ENCODE measurements at places on chromosomes 11 and 22.

DNA sequence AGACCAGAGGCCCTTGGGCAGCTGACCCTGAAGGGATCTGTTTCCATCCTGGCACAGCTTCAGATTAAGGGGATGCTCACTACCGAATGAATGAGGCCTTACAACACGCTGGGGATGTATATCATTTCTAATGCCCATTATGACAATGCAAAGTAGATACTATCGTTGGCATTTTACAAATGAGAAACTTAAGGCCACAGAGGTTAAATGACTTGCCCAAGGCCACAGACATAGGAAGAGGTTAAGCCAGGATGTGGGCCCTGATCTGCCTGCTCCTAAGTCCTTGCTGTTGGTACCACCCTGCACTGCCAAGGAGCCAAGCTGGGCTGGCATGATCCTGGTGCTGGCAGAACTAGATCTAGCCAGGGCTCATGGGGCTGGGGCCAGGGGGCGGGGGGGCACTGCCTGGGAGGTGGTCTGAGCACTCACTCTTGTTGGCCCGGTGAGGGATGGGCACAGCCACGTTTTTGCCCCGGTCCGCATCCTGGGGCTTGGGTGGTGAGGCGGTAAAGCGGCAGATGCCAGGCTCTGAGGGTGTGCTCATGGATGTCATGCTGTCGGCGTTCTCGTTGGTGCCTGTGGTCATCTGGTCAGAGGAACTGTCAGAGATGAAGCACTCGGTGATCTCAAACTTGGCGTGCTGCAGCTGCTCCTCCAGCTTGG lies 102.8 kb downstream of the CEP164 start:
- no peak for DNase-seq

DNA sequence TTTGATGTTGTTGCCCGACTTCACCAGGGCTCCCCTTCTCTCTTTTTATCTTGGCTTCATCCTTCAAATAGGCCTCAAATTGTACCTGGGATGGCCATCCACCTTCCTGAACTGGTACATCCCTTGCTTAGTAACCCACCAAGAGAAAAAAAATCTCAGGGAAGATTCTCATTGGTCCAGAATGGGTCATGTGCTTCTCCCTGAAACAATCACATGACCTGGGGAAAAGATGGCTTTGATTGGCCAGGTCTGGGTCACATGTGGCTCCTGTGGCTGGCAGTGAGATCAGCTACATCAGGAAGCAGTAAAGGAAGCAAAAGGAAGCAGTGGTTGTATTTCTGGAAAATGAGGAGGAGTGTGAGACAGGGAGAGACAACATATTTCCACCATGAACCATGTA lies 540.2 kb downstream of the MIAT start:
- no peak for DNase-seq

DNA sequence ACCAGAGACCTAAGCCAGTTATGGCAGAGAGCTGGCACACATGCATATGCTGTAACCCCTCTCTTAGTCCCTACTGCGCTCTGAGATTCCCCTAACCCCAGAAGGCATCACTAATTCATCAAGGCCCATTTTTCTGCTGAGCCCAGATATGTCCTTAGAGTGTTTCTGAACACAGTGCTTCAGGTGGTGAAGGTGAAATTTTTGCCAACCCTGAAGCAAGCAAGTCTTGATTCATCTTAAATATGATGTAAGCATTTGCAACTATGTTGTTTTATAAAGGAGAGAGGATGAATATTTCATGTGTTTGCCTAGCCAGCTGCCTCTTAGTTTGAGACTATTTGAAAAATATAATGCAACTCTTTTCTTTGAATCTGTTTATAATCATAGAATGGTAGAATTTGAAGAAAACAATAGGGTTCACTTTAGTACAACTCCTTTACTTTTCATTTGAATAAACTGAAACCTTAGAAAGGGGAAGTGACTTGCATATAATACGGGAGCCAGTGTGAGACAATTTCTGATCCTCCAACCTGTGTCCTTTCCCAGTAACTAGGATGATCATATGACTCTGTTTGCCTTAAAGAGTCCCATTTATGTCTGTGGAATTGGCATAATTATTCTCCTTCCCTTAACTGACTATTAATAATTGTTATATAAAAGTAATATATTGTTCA lies 194.3 kb upstream of the MTNR1B start:
- no peak for DNase-seq

DNA sequence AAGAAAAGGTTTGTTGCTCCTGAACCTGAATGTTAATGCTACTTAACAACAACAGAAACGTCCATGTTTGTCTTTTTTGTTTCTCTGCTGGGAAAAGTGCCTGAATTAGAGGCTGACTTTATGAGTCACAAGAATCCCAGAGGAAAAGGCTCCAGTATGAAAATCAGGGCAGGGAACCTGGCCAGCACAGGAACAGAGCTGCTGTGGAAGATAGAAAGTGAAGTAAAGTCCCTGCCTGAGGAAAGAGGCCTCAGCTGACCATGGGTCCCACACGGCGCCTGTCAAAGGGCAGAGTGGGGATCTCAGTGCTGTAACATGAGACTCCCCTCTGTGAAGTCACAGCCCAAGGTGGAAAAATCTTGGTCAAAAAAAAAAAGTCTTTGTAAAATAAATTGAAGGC lies 632.3 kb upstream of the CCDC90B start:
- no peak for DNase-seq

- peak; percentile 60 for DNase-seq
Measured at GRCh38 chr11:22244986-22245592, 52.2 kb downstream of the ANO5 start.

DNA sequence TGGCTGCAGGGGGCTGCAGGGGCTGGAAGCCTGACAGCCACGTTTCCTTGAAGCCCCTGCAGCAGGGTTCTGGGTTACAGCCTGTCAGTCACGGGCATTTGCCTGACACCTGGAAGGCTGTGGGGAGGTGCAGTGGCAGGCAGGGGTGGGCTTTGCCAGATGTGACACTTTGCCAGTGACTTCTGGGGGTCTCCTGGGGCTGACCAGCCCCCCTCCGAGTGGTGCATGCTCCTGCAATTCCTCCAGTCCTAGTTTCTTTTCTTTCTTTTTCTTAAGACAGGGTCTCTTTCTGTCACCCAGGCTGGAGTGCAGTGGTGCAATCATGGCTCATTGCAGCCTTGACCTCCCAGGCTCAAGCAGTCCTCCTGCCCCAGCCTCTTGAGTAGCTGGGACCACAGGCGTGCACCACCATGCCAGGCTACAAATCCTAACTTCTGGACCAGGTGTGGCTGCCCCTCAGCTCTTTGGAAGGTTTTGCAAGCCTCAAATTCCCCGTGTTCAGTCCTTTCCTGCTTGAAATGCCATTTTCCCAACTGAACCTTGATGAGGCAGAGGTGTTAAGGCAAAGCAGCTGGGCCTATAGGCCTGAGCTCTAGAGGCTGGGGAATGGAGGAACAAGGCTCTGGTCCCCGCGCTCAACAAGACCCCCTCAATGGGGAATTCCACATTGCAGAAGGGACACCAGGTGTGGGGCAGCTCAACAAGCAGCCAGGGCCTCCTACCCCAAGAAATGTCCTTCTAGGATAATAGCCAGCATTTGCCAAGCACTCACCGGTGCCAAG lies 20.2 kb upstream of the CHKA start:
- no peak for DNase-seq

GRCh38 chr22:49461674-49462073 lies 366.0 kb downstream of the BRD1 start:
- DNase-seq = no peak

- no peak for DNase-seq
Measured at GRCh38 chr11:45590743-45591142, 74.7 kb downstream of the CHST1 start.

- DNase-seq = no peak
Measured at GRCh38 chr11:2300936-2301630, 635 bp downstream of the C11orf21 start.

DNA sequence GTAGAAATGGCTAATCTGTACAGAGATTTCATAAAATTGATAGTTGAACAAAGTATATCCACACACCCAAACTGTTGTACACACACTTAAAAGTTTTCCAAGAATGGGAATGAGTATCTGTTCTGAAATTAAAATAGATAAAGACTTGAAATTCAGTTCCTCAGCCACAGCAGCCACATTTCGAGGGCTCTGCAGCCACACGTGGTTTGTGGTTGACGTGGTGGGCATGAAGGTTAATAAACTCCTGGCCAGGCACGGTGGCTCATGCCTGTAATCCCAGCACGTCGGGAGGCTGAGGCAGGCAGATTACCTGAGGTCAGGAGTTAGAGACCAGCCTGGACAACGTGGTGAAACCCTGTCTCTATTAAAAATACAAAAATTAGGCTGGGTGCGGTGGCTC lies 24.0 kb downstream of the TPST2 start:
- no peak for DNase-seq

- no peak for DNase-seq
Measured at GRCh38 chr11:24311974-24312373, 184.9 kb upstream of the LUZP2 start.

DNA sequence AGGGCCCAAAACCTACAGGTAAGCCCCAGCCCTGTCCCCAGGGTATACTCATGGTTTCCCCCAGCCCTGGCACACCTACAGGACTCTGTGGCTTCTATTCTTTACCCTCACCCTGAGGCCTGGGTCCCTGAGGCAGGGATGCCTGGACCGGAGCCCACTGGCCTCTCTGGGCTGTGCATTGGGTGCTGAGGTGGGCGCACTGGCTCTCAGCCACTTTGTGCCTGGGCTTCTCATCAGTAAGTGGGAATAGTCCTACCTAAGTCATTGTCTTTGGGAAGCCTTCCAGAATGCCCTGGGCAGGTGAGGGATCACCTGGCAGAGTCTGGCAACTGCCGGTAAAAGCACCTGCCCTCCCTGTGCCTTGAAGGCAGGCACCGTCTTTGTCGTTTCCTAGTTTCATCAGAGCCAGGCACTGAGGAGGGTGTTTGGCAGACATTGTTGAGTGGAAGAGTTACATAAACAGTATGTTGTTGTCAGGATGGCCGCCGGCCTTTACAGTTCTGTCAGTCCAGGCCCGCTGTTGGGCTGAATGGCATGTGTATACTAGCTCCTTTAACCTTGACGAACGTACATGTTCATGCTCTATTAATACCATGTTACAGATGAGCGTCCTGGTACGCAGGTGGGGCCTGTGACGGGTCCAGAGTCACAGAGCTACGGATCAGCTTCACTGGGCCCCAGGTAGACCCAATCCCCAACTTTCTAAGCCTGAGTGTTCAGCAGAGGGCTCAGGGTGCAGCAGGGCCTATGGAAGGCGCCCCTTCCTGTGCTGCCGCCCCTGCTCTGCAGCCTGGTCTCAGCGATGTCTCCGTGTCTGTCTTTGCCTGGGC lies 23.0 kb downstream of the SHANK3 start:
- no peak for DNase-seq

Data from iPS-NIHi11 (cell line).